ENCODE measurements at places on chromosomes 6 and 20.

DNA sequence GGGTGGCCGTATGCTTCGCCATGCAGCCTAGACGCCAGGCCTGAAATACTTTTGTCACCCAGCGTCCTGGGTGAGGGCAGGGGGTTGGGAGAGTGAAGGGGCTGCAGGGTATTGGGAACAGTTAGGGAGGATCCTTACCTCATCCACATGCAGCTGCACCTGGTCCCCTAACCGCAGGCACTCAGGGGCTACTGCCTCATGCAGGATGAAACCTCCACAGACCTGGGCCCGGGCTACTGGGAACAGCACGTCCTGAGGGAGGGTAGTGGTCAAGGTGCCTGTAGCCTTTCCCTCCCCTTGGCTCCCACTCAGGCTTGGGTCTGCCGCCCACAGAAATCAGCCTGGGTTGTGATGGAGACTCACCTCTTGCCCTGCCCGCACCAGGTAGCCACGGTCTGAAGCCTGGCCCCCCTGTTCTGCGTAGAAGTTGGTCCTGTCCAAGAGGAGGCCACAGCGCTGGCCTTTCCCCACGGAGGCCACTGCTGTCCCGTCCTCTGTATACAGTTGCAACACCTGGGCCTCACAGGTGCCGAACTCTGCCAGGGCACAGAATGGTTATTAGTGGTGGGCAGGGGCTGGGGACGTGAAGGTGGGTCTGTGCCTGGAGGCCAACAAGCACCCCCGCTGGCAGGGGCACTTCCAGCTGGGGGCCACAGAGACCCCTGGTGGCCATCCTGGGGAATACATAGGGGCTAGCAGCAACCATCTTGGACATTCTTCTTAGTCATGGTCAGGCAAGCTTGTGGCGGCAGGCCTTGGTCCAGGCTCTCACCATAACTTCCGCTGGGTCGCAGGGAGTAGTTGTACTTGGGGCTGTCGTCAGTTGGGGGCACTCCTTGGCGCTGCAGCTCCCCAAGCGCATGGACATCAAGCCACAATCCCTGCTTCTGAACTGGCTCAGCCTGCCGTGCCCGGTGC, 8.6 kb downstream of the AARS2 start:
- DNase-seq, result peak; percentile 71

DNA sequence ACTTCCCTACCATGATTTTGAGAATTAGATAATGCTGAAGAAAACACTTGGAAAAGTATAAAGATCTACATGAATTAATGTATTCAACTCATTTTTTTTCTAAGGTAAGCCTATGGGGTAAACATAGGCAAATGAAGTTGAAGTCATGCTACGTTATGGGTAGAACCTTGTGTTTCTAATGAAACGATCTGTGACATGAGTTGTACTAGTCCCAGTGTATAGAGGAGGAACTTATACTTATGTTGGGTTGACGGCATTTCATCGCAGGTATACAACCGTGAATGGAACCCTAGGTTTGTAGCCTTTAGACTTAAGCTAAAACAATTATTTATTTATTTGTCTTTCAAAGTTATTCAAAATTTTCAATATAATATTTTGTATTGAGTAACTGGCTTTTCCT, 2.6 kb downstream of the SLC35F1 start:
- DNase-seq, result no peak

DNA sequence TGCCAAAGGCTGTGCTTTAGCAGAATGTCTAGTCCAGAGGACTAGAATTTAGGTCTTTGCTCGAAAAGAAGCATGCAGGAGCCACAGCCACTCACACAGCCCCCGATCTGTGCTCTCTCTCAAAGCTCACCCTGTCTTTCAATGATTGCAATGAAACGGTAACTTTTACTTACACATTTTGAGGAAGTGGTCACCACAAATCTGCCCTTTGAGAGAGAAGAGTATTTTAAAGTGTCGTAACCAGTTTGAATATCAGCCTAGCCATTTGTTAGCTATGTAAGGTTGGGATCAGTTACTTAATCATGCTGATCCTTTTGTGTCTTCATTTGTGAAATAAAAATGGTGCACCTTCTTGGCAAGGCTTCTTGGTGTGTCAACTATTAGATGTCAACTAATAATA, 209.0 kb downstream of the TFAP2A start:
- DNase-seq, result no peak

DNA sequence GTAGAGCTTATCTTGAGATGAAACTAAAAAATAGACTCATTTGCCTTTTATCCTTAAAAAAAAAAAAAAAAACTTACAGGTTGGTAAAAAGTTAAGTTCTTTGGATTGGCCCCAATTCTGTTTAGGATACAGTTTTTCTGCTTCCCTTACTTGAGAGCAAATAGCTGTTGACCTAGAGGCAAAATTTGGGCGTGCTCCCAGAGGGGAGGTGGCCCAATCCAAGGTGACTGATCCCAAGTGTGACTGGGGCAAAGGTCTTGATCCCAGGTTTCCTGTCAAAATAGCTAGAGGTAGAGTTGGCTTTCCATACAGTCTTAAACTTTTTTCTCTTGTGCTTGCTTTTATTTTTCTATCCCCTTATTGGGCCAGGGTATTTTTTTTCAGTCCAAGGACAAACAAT, 363.8 kb upstream of the AGPAT4 start:
- no peak for DNase-seq

DNA sequence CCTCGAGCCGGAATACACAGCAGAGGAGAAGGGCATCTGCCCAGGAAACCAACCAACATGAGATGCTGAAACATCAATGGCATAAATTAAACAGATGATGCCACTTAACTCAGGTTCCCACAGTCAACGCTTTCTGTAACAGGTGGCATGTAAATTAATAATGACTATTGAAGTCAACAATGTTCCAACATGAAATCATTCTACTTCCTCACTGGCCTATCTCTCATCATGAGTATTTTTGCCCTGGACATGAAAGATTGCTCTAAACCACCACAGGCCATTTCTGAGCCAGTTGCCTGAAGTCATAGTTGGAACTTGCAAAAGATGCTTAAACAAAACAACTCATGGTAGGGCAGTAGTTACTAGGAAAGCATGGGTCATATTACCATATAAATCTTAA, 397.9 kb upstream of the JARID2 start:
- no peak for DNase-seq

DNA sequence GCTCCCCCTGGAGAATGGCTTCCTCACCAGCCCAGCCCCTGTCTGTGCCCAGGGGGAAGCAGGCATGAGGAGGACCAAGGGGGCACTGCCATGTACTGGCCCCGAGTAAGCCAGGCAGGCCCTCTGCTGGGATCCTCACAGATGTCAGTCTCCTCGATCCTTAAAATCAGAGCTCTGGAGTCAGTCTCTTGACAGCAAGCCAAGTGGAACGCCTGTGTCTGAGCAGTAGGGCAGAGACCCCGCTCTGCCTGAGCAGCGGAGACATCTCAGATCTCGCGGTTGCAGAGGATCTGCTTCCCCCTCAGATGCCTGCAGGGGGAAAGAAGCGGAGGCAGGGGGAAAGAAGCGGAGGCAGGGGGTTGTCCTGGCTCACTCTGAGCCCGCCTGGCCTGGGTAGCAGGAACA, 92.6 kb downstream of the SNX5 start:
- no peak for DNase-seq

GRCh38 chr6:134802426-134803058, 147.4 kb downstream of the ALDH8A1 start:
- DNase-seq, result no peak

DNA sequence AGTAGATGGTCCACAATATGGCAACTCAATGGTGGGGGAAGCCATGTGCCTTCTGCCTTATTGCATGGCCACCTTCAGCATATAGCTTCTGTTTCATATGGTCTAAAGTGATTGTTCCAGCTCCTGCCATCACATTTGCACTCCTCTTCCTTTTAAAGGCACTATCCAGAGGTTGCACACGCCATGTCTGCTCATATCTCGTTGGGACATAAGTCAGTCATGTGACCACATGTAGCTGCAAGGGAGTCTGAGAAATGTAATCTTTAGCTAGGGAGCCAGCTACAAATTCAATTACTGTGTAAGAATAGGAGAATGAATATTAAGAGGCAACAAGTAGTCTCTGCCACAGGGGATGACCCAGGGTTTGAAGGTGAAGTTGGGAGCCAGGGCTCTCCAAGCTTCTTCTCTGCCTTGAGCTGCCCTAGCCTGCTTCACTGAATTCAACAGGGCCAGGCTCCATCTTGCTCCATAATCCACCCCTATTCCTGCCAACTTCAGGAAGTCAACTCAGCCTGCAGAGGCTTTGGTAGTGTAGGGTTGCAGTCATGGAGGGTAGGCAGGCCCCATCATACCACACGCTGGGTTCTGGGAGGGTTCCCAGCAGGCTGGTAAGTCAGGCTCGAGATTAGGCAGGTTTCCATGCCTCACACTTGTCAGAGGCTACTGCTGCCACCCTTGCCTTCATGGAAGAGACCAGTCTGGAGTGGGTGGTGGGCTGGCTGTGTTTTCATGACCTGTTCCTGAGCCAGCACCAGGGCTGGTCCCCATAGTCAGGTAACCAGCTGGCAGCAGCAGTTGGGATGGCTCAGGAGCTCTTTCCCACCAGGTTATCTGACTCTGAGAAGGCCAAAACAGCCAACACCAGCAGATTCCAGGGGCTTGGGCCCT, 56.7 kb upstream of the SAYSD1 start:
- DNase-seq, result no peak

DNA sequence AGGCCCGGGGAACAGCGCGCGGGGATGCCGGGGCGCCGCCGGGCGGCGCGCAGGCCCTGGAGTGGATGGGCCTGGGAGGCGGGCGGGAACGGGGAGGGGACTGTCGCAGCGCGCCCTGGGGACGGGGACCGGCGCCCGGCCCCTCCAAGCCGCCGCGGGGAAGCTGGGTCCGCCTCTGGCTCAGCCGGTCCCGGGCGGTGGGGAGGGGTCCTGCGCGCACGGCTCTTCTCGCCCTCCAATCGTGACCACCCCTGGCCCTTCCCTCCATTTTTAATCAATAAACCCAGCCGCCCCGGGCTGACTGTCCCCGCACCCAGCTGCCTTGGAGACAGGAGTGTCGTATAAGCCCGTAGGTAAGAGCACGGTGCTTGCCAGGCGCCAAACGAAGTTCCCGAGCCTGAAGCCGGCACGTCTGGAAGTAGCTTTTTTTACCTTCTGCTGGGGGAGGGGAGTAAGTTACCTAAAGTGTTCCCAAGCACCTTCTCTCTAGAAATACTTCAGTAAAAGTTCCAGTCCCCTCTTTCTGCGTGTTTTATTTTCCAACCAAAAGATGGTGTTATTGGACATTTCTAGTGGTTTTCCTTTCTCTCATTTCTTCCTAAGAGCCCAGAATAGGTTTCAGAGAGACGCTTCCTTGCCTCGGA, 780 bp upstream of the TAF4 start:
- DNase-seq, result no peak

DNA sequence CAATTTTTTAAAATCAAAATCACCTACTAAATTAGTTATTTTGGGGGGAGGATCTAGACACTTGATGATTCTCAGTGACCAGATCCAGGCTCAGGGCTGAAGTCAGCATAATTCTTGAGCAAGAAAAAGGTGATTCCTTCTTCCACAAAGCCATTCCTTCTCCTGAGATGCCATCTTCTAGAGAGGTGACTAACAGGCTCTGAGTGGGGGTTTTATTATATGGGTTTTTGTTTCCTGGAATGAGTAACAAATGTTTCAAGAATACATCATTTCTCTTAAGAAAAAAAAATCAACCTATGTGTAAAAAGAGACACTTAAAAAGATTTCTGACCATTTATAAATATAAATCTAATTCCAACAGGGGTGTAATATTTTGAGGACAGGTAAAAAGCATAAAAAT, 154.3 kb downstream of the NFATC2 start:
- no peak for DNase-seq

DNA sequence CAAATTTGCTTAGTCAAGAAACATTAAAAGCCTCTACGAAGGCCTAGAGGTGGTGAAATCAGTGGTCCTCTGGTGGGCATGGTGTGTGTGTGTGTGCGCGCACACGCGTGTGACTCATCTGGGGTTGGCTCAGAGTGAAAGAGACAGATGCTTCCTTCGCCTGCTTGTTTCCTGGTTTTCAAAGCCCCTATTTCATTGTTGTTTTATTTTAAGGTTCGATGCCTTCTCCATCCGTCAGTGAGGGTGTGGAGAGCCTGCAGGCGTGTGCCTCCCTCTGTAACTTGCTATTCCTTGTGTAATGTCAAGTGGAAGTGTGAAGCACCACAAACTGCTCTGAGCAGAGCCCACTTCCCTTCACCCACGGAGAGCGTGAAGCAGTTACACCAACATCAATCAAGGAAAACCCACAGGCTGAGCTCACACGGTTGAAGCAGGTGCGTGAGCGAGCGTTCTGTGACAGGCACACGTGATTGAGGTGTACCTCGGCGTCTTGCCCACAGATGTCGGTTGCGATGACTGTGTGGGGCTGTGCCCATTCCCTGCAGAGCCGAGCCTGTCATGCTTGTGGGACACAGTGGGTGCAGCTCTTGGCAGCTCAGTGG, 233.9 kb downstream of the PRL start:
- peak; percentile 25 for DNase-seq
